Fibroblast of the aortic adventitia (primary cell): ENCODE measurements at places on chromosomes 3 and 15.

GRCh38 chr15:67746450-67746849, 78.9 kb upstream of the SKOR1 start:
- no peak for DNase-seq

DNA sequence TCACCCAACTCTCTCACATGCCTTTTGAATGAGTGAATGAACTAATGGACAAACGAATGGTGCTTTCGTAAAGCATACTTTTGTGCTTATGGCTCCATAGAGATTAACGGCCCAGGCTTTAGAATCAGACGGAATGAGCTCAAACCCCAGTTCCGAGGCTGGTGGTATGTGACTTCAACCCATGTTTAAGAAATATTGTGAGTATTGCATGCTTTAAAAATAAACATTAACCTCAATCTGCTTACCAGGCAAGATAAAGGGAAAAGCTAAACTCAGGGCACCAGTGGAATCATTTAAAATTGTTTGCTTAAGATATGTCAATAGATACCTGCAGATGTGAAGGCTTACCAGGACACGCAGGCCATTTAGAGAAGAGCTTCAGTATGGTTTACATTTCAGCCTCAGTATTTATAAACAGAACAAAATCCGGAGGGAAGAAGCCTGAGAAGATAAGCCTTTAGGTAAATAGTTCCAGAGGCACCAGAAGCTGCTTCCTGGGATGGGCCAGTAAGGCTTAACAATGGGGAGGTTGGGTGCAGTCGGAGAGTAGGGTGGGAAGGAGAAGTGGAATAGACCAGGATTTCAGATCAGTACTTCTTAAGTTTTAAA, 186.4 kb downstream of the ADAMTS9 start:
- no peak for DNase-seq

GRCh38 chr3:194396859-194397756, 2.0 kb downstream of the GP5 start:
- no peak for DNase-seq

DNA sequence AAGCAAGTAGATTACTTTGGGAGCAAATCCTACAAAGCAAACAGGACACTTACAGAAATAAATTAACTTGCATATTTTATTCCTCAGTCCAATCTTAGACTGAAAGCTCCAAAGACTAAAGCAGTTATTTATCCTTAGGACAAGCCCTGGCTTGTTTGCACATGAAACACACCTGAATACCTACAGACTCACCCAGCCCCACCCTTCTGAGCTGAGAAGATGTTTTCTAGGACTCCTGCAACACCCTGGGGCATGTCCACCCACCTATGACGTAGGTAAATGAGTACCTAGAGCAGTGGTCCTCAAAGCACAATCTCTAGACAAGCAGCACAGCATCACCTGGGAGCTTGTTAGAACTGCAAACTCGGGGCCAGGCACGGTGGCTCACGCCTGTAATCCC, 80.8 kb downstream of the ANXA2 start:
- no peak for DNase-seq

DNA sequence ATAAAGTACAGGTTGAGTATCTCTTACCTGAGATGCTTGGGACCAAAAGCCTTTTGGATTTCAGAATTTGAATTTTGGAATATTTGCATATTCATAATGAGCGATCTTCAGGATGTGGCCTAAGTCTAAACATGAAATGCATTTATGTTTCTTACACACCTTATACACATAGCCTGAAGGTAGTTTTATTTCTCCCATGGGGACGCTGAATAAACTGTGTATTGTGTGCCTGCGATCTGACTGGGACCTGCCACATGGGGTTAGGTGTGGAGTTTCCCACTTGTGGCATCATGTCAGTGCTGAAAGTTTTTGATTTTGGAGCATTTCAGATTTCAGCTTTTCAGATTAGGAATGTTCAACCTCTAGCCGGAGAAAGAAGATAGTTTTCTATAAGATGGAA, 35.5 kb downstream of the UBE2E2 start:
- DNase-seq, result no peak

- peak; percentile 89 for DNase-seq
Observed at GRCh38 chr3:61808526-61808925, 247.2 kb downstream of the PTPRG start.

DNA sequence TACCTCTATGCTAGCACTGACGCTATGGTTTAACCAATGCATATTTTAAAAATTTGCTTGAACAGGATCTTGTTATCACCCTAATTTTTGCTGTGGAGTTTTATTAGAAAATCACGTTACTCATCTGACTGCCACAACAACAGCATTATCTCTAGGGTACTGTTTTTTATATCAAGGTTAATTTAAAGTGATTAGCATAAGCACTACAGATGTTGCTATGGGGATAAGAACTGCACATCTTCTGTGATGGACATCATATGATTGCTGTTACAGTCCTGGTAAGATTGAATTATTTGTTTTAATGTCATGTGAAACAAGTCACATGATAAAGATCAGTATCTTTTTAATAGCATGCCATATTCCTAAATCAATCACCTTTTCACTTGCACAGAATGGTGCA, 492.2 kb upstream of the ROBO2 start:
- no peak for DNase-seq

- peak; percentile 89 for DNase-seq
Observed at GRCh38 chr3:37324850-37325321, 150.5 kb upstream of the LRRFIP2 start.

GRCh38 chr3:105598042-105598796, 231.5 kb downstream of the ALCAM start:
- peak; percentile 96 for DNase-seq

GRCh38 chr3:115525731-115526130, 97.6 kb upstream of the GAP43 start:
- peak; percentile 50 for DNase-seq

- DNase-seq, result peak; percentile 42
Observed at GRCh38 chr15:71125831-71126450, 10.7 kb downstream of the THSD4 start.

DNA sequence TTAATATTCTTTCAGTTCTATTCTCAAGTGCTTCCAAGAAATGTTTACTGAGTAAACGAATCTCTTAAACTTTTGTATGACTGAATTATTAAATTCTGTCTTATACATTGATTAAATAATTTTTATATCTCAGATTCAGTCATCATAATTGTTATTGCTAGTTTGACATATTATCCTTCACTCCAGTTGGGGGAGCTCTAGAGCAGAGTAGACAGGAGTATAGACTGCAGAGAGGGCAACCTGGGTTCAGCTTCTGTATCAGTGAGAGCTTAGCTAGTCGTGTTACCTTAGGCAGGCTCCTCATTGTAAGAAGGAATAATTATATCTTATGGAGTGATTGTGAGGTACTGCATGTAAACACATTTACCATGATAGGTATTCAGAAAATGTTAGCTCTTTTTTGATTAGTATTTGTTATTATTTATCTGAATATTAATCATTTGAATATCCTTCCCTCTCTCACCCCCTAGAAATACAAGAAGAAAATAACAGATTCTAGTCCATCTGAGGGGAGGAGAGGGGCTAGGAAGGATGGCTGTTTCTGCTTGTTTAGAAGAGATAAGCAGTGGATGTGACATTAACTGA, 31.0 kb upstream of the ZCWPW2 start:
- DNase-seq, result peak; percentile 51
